Adrenal gland (tissue), 19 donors: ENCODE measurements at places on chromosomes 11 and 22.

DNA sequence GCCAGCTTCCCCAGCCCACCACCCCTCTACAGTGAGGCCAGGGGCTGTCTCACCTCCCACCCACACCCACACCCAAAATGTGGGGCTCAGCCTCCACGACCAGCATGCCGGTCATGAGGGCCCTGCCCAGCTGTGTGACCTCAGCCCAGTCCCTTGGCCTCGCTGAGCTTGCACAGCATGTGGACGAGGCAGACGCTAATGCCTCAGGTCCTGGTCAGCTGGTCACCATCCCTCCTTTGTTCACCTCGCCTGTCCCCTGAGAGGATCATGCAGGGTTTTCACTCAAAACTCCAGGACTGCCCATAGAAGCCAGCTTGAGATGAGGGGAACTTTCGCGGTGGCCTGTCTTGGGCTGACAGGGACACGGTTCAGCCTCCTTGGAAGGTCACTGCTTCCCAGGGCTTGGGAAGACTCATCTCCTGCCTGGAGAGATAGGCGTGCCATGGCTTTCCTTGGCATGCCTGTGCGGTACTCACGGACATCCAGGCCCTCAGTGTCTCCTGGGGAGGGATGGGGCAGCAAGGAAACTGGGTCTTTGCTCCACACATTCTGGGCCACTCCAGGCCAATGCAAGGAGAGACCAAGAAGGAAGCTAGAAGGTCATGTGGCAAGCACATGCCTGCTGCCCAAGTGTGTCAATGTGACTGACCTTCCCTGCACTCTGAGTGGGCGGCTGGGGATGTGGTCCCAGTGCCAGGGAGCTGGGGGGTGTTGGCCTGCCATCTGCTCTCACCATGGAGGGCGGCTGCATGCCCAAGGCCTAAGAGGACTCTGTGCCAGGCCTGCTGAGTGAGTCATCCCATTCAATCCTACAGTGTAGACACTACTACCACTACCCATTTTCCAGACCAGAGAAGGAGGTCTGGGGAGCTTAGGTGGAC, 3.2 kb upstream of the RTN4R start:
- peak; percentile 74 for DNase-seq

GRCh38 chr22:39174498-39175352, 22.2 kb upstream of the CBX7 start:
- DNase-seq = peak; percentile 74

DNA sequence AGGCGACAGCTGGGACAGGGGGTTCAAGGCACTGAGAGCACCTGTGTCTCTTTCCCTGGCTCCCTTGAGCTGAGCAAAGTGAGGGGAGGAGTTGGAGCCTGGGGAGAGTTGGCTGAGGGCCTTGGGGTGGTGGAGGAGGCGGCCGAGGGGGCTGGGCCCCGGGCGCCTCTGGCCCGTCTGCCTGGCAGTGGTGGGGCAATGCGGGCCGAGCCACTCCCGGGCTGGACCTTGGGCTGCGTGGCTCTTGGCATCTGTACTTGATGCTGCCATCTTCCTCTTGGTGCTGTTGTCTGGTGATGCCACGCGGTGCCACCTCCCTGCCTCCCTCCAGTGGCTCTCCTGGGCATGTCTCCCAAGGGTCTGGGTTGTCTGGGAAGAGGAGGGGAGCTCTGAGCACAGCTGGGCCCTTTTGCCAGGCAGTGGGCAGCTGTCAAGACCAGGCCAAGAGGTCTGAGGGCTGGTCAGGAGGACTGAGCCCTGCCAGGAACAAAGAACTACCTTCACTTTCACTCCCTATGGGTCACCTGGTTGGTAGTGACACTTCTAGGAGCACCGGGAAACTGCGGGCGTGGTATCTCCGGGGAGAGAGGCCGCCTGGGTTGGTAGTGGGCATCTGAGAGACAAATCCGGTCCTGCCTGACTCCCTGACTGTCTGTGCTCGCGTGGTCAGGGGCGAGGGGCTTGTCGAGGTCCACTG, 1.3 kb downstream of the GRIK4 start:
- peak; percentile 60 for DNase-seq

DNA sequence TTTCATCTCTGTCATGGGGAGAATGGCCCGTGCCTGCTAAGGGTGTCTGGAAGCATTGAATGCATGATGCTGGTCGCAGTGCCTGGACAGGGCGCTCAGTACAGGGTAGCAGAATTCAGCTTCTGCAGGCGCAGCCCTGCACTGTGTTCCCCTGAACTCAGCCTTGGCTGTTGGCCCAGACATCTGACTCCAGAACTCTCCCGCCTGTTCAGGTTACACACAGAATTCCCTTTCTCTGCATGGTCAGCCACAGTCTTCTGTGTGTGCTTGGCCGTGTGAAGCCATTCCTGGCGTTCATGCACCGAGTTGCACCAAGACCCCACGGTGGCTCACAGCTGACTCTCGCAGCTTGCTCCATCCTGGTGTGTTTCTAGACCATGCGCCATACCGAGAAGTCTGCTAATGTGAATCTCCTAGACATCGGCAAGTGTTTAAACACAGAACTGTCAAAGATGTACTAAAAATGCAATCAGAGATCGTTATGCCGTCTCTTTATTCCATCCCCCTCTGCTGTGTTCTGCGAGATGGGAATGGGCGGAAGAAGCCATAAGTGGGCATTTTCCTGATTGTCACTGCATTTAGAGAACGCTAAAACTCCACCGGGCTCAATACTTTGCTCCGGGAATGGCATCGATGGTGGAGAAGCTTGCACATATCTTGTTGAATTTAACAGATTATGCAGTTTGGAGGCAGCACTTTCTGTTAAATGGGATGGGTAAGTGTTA, 55.6 kb downstream of the MPPED1 start:
- DNase-seq = no peak

DNA sequence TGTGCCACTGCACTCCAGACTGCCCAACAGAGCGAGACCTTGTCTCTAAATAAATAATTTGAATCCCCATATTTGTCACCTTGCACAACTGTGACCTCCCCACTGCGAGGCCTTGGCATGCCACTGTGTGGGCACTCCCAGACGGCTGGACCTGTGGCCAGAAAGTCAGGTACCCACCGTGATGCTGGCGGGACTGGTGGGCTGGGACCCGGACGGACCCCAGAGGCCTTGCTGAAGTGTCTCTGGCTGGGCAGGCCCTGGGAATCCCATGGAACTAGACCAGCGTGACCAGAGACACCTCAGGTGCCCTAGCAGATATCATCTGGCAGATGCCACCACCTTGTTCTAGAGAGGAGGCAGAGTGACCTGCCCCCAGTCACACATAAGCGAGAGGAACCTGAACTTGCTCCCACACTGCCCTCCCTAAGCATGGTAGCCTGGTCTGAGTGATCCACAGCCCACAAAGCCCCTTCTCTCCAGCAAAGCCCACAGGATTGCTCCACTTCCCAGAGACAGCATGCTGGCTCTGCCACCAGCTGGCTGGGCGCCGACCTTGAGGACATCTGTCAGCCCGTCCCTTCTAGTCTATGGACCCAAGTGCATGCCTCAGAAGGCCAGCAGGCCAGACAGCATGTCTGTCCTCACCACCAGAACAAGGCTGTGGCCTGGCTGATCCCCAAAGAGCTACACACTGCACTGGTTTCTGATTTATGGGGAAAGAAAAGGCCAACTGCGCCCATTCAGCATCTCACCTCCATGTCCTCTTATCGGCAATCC, 9.5 kb downstream of the MACROD1 start:
- peak; percentile 75 for DNase-seq

- no peak for DNase-seq
Observed at GRCh38 chr11:102802341-102802740, 4.4 kb upstream of the MMP1 start.

DNA sequence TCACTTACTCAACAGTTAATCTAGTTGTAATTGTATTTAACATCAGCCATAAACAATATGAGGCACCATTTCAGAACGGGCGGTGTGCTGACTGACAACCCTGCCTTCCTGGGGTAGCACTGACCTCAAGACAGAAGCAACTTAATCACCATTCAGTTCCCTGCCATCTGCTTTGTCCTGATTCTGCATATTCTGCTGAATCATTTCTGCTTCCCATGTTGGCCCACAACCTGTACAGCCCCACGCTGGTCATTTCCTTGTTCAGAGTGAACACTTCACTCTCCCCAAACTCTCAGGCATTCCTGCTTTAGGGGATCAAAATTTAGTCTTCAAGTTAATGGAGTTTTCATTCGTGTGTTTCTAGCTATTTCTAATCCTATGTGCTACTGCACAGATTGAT, 132.3 kb upstream of the ZBED5 start:
- no peak for DNase-seq

GRCh38 chr11:73659961-73660360, 13.6 kb downstream of the PLEKHB1 start:
- DNase-seq = no peak

- DNase-seq = peak; percentile 4
Observed at GRCh38 chr22:49203091-49203858, 624.4 kb downstream of the BRD1 start.

GRCh38 chr11:10567446-10567845, 1.0 kb downstream of the LYVE1 start:
- DNase-seq = no peak

DNA sequence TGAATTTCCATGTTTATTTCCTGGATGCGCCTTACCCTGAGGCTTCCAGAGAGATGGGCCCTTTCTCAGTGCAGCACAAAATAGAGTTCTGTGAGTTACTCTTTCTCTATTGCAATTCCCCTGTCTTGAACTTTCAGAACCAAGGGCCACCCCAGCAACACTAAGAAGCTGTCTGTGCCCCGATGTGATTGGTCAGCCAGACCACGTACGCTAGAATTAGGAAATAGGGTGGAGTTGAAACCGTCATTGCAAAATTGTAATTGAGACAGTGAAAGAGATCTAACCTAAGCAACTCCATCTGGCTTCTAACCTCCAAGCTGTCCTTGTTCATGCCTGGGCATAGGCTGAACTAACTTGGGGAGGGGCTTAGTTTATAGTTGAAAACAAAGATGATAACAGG, 981.3 kb downstream of the OPCML start:
- DNase-seq = no peak

- no peak for DNase-seq
Observed at GRCh38 chr22:40541300-40541699, 95.2 kb downstream of the MRTFA start.

DNA sequence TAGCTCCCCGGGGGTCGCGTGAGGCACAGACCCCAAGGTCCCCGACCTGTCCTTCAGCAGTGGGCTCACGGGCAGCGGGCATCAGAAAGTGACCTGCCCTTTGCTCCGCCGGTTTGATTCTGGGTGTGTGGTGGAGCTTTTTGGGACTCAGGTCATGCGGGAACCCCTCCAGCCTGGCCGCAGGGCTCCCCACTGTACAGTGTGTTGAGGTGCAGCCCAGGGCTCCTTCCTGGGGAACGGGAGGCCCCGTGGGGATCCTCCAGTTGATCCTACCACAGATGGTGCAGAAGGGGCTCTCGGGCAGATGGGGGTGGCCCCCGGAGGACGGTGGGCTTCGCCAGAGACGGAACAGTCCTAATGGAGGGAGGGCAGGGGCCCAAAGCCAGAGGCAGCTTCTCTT, 24.2 kb downstream of the MUC6 start:
- DNase-seq = no peak

- no peak for DNase-seq
Observed at GRCh38 chr11:64384981-64385944, 26.3 kb downstream of the RPS6KA4 start.

DNA sequence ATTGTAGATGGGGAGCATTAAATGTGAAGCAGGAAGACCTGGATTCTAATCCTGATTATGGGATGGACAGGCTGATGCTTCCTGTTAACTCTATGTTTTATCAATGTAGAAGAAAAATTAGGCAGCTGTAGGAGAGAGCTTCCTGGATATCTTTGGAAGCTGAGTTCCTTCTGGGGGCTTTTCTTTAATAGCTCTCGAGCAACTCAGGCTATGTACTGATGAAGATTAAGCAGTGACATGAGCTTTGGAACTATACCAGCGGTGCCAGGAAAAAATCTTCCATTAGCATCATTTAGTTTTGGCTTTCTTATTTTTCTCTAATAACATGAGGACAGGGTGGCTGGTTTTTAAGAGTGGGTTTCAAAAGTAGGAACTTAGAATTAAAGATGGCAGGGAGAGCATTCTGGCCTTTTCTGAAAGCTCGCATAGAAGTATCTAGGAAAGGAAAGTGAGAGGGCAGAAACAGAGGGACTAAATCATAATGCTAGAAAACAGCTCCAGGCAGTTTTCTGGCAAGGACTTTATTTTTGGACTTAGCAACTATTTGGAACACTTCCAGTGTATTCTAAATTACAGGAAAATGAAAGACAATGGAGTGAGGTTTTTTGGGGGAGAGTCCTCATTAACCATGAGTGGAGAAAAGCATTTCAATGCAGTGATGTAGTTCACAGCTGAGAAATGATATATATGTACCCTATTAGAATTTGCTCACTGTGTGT, 69.2 kb upstream of the RRM1 start:
- DNase-seq = no peak

DNA sequence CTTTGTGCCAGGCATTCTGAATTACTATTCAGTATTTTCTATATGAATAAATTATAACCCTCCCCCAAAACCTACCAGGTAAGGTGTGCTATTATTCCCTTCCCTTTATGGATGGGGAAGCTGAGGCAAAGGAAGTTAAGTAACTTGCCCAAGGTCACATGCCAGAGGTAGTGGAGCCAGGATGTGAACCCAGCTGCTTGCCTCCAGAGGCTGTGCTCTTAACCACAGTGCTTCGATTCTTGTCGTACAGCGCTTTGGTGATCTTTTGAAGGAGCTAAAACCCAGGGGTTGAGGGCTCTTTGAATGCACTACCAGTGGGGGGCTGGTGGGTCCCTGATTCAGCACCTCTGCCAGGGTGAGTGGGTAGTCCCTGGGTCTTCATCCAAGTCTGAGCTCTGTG, 18.8 kb downstream of the MCM5 start:
- no peak for DNase-seq

DNA sequence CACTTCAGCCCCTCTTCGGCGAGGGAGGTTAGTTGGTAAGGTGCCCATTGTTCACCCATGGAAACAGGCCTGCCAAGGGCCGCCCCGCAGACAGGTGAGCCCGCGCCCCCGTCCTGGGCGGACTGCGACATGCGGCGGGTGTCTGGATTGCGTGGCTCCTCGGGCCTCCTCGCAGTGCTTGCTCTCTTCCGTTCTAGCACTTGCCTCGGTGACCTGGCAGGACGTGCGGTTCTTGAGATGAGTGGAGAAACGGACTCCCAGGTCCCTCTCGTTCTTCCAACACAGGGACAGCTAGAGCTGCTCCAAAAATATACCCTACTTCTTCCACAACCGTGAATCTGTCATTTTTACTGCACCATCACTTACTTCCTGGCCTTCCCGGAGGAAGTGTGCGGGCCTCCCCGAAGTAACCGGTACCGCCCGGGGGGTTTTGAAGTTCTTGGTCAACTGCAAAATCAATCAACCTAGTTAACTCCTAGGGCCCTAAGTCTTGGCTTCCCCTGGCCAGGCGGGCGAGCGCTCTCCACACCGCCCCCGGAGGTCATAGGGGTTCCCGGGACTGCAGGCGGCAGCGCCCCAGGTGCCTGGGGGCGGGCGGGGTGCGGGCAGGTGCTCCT, 745 bp upstream of the ZBTB44 start:
- peak; percentile 22 for DNase-seq

GRCh38 chr22:28198692-28199091, 279.6 kb upstream of the PITPNB start:
- no peak for DNase-seq

- no peak for DNase-seq
Observed at GRCh38 chr22:49327411-49328117, 500.1 kb downstream of the BRD1 start.

GRCh38 chr22:31891366-31892079, 52.8 kb upstream of the YWHAH start:
- no peak for DNase-seq
